Gastroesophageal sphincter (tissue), 4 donors: ENCODE measurements at places on chromosomes 7 and 10. TPM values are rescaled to one million over a fixed set of nuclear protein-coding genes. Genes with fewer than 3 reads are reported as not detected.

The VAX1 gene
- total RNA-seq, result not detected

The RAB19 gene
- total RNA-seq, result not detected

The NET1 gene
- 401 TPM for total RNA-seq

The GPR26 gene
- not detected for total RNA-seq

The MOSPD3 gene
- 6.2 TPM for total RNA-seq

The KCP gene
- total RNA-seq, result 0.31 TPM

The CRHR2 gene
- 0.47 TPM for total RNA-seq

The CALN1 gene
- total RNA-seq, result not detected

The C10orf53 gene
- not detected for total RNA-seq

DNA sequence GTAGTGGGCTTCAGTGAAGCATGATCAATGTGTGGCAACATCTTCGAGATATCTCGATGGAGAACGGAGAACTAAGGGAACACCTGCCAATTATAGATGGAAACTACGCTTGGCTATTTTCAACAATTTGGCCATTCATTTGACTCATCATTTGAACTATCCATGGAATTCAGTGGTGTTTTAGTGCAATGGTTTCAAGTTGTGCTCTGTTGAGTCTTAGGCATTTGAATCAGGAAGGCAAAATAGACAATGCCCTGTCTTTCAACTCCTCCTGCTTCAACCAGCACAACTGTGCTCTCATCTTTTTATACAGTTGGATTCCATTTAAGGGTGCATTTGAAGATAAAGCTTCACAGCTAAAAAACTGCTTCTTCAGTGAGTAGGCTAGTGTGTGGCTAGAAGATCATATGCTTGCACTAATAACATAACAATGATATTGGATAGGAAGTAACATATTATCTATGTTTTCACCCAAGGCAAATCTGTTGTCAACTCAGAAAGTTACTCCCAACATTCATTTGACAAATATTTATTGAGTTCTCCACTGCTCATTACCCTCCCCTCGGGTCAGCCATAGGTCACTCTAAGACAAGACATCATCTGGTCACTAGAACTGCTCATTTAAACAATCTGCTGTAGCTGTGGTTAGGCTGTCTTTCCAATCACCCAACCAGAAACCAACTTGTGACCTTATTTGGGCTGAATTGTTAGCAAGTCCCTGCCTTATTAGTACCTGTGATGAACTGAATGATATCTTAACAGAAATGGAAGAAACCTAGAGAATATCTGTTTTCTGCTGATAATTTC is 314.1 kb upstream of the SP4 start:
- ATAC-seq, result no peak

DNA sequence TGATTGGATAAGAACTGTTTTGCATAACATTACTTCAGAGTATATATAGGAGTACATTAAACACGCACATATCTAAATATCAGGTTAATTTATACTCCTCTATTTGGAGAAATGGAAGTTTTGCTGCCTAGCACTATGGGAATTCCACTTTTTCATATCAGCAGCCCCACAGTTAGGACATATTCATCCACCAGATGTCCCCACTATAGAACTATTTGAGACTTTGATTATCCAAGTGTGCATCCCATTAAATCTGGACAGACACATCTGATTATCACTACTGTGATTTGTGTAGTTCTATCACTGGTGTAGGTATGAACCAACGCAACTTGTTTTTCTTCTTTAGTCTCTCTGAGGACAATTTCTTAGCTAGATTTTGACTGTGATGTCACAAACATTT is 345.7 kb downstream of the THSD7A start:
- ATAC-seq, result no peak

DNA sequence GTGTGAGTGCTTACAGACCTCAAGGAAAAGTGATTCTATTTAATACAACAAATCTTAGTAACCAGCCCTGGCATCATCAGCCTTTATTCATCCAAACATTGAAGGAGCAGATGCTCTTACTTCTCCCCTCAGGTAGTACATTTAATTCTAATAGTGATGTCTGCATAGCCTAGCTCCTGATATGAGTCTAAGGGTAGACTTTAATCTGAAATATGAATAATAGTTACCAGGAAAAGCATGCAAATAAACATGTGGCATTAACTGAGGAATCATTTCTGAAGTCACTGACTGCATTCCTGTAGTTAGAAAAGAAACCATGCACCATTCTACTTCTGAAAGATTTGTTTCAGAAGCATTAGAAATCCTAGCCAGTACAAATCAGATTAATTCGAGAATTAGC is 25.7 kb upstream of the LMBR1 start:
- no peak for ATAC-seq

DNA sequence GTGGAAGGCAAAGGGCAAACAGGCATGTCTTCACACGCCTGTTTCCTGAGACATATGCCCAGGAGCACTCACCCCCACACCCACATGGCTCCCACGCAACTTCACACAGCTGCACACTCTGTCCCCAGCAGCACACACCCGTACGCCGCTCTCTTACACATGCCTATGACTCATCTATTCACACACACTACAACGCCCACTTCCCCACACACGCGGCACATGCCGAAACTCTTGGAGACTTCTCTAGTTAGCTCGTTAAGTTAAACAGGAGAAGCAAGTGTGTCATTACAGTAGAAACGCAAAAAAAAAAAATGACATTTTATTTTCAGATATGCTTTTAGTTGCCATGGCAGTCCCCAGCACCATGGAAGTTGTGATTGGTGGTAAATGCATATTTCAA is 6.7 kb downstream of the CALN1 start:
- ATAC-seq, result peak; percentile 31

DNA sequence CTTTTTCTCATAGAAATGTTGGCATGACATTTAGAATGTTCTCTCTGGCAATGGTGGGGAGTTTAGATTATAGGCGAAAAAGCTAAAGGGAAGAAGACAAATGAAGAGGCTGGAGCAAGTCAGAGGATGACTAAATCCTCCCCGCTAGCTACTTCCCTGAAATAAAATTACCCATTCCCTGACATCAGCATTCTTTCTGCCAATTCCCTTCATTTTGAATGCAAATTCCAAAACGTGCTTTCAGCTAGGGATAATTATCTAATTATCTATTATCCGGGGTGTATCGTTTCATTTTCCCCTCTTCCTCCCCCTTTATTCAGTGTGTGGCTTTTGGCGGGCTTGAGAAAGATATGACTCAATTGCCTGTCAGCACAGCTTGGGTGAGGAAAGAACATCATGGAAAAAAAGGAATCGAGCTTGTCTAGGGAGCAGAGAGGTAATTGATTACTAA is 672.3 kb downstream of the TNS3 start:
- no peak for ATAC-seq

DNA sequence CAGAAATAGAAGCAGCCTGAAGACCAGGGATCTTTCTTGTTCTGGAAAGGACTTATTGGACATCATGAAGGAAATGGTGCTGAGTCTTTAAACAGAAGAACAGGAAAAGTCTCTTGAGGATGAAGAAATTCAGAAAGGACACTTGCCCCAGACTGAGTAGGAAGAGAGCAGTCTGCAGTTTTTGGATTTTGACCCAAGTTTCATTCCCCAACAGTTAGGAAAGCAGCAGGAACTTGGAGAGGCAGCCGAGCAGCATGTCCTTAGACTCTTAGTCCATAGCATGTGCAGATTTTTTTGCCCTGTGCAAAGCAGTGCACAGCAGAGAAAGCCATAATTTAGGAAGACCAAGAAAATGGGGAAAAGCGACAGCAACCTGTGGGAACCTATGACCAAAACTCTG is 927.2 kb upstream of the AUTS2 start:
- ATAC-seq, result no peak

DNA sequence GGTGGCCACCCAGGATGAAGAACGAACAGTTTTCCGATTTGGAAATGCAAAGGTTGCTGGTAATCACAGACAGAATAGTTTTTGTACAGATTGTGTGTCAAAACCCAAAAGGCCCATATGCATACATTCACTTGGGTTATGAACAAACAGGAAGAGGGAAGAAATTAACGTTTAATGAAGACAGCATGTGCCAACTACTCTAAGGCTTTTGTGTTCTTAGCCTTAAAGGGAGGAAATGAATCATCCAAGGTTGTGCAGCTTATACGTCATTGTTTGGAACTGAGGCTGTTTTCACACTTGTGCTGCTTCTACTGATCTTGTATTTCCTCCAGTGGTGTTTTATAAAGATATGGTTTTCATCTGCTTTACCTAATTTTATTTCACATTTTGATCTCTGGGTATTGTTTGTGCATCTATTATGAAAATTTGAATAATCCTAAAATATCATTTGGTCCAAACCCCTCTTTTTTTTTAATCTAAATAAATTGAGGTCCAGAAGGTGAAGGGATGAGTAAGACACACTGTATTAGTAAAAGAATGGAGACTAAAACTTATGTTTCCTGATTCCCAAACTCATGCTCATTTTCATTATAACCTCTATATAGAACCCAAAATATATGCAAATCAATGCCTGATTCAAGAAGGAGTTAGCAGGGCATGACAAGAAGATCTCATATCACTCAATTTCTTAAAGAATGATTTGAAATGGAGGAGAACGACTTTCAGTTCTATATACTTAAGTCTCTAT is 373.1 kb downstream of the THSD7A start:
- peak; percentile 73 for ATAC-seq

DNA sequence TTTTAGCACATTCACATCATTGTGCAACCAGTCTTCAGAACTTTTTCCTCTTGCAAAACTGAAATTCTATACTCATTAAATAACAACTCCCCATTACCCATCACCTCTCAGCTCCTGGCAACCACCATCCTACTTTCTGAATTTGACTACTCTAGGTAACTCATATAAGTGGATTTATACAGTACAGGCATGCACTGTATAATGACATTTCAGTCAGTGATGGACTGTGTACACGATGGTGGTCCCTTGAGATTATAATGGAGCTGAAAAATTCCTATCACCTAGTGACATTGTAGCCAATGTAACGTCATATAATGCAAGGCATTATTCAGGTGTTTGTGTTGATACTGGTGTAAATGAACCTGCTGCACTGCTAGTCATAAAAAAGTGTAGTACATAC is 60.1 kb downstream of the BTRC start:
- ATAC-seq, result no peak

- ATAC-seq, result no peak
Observed at GRCh38 chr10:98489561-98490481, 43.1 kb upstream of the HPS1 start.

DNA sequence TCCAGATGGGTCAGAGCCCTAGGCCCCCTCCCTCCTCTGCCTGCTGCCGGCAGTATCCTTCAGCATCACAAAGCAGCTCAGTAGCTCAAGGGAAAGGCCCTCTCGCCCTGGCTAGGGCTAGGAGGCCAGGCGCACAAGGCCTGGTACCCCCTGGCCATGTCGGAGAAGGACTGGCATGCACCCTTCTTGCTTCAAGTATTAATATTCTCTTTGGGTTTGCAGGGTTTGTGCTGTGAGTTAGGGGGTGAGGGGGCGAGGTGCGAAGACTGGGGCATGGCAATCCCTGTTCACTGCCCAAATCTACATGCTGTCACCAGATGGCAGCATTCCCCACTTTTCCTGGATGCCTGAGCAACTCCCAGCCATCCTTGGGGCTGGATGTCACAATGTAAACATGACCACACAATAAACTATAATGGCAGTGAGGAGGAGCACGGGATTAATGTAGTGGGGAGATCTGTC is 105.2 kb downstream of the NEURL1 start:
- peak; percentile 63 for ATAC-seq

DNA sequence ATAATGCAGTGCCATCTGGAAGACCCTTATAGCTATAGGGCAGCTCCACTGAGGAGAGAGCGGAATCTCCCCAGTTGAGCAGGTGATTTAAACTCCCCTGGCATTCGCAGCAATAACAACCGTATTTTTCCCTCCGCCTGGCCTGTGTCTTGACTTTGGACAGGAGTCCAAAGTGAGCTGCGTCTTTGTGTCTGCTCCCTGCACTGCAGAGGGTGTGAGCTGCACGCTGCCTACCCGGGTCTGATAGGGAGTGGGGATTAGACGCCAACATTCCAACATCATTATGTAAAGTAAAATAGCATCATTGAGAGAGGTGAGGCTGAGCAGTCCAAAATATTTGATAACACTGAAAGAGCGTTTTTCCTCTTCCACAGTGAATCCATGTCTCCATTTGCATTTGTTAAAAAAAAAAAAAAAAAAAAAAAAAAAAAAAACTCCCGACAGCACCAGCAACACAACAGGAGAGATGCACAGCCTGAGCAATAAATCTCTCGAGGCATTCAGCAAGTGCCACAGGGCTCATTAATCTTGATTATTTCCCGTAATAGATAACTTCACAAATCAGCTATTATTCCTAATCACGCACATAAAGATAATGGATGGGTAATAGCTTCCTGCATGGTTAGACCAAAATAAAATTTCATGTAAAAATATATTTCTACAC is 68.6 kb downstream of the CELF2 start:
- ATAC-seq, result peak; percentile 66

- ATAC-seq, result no peak
Observed at GRCh38 chr7:101985057-101985902, 167.9 kb downstream of the CUX1 start.

GRCh38 chr10:93115661-93116383 is 42.1 kb downstream of the CYP26A1 start:
- ATAC-seq, result no peak

DNA sequence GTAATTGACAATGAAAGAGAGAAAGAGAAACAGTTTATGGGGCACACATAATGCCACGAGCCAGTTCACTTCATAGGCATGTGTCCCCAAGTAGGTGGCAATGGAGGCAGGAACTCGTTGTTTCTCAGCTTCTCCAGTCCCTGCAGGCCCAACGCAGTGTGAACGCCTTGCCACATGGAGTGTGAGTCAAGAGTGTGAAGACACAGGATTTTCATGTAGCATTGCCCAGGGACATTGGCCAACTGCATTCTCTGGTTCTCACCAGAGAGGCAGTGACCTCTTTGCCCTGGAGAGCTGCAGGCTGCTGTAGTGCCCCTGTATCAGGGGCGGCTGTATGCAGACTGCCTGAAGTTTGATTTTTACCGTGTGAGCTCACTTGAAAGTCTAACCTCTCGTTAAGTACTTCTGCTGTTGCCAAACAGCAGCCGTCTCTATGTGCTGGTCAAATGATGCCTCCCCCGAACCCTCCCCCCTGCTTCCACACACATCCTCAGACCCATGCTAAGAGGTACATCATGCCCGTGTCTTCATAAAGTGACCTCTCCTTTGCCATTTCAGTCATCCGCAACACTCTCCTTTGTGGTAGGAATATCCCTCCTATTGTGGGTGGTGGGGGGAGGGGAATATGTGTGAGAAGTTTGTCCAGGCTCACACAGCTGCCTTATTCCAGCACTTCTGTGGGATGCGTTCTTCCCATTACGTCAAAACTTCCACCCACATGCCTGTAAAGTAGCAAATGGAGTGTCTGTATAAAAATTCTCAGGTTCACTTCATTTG is 12.7 kb downstream of the LRRC18 start:
- ATAC-seq, result no peak

DNA sequence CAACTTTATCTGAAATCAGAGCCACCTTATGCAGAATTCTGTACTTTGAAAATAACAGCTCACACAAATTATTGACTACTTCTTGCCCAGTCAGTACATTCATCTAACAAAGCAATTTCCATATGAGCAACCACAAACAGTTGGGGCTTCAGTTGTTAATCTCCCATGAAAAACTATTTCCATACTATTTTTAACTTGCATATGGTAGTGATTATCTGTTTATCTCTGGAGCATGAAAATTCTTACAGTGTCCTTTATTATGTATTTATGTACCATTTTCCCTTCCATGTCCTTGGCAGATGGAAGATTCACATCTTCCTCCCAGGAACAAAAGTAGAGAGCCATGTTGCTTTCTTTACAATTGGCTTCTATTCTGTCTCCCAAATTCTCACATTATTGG is 285.7 kb downstream of the CRPPA start:
- no peak for ATAC-seq

- no peak for ATAC-seq
Observed at GRCh38 chr10:85741626-85742300, 624.8 kb downstream of the GRID1 start.
